ENCODE measurements at places on chromosomes 3 and 15.

- no peak for DNase-seq
Observed at GRCh38 chr15:32834156-32834555, 116.4 kb downstream of the GREM1 start.

DNA sequence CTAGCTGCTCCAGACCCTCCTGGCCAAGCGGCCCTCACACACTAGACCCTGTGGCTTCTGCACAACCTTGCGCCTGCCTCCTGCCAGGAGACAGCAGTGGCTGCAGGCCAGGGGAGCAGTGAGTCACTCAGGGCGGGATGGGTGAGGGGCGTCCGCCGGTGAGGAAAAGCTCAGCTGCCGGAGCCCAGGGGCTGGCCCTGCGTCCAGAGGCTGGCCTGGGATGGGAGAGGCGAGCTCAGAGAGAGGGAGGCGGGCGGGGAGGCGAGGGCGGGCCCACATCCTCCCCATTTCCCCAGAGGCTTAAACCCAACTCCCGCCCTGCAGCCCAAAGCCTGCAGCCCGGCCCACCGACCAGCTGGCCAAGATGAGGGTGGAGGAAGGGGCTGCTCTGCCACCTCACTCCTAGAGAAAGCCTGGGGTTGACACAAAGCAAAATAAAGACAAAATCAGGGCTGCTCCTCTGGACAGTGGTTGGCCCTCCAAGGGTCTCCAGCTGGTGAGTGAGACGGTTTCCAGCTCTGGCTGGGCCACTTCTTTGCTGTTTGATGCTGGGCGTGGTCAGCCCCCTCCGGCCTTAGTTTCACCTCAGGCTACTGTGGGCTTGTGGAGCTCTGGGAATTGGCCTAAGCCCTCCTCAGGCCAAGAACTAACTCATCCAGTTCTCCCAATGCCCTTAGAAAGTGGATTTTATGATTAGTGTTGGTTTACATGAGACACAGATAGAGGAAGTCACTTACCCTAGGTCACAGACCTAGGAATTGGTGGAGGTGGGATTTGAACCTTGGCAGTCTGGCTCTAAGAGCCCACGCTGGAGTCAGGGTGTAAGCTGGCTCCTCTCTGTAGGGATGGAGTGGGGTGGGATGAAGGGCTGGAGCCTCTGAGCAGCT, 50.6 kb downstream of the IQSEC1 start:
- no peak for DNase-seq

DNA sequence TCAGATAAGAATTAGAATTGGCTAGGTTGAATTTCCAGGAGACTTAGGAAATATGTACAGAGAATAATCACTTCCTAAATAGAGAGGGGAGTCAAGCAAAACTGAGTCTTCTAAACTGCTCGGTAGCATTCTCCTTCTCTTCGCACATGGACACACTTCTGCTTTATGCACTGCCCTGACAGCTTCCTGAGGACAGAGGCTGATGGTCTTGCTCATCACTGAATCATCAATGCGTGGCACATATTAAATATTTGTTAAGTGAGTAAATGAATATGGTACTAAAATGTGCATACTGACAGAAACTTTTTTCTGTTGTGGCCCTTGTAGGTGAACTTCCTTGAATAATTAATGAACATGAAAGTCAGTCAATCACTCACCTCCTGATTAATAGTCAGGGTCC, 315.5 kb downstream of the FHIT start:
- DNase-seq = no peak

GRCh38 chr3:42529468-42529867, 27.0 kb downstream of the VIPR1 start:
- DNase-seq = peak; percentile 65

GRCh38 chr15:22257047-22258008, 177.0 kb downstream of the OR4M2 start:
- no peak for DNase-seq

DNA sequence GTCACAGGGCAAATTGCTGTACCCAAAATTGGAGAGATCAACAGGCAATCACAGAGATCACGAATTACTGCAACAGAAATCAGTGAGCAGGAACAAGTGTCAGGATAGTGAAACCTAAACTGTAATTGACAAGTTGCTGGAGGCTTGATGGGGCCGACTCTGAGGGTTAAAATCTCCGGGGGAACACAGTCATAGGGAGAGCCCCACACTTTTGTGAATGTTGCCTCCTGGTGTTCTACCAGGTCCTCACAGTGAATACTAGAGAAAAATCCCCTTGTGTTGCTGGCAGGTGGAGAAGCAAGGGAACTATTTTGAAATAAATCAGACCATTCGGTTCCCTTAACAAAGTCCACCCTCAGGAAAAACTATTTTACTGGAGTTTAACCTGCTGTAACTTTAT, 697.5 kb upstream of the CBLB start:
- no peak for DNase-seq

DNA sequence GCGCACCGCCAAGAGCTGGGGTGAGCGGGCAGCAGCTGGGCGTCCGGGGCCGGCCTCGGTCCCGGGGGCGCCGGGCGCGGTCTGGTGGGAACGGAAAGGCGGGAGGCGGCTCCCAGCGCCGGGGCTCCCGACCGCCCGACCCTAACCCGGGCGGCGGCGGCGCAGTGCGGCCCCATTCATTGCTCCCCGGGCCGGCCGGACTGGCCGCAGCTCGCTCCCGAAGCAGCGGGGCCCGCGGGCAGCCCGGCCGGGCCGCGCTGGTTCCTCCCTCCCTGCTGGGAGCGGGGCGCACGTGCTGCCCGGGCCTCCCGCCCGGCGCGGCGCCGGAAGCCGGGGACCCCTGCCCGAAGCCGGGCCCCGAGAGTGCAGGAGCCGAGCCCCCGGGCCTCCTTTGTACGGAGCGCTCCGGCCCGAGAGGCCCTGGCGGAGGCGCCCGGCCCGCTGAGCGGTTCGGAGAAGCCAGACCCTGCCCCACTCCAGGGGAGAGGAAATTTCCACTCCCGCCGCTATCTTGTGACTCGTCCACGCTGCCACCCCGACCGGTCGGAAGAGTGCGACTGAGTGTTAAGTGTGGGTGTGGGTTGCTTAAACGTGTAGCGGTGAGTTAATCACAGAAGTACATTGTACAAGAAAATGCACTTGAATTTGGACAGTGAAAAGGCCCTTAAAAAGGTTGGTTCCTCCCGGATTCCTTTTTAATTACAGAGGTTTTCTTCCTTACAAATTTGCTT, 613 bp downstream of the ATP1B3 start:
- DNase-seq = peak; percentile 88

DNA sequence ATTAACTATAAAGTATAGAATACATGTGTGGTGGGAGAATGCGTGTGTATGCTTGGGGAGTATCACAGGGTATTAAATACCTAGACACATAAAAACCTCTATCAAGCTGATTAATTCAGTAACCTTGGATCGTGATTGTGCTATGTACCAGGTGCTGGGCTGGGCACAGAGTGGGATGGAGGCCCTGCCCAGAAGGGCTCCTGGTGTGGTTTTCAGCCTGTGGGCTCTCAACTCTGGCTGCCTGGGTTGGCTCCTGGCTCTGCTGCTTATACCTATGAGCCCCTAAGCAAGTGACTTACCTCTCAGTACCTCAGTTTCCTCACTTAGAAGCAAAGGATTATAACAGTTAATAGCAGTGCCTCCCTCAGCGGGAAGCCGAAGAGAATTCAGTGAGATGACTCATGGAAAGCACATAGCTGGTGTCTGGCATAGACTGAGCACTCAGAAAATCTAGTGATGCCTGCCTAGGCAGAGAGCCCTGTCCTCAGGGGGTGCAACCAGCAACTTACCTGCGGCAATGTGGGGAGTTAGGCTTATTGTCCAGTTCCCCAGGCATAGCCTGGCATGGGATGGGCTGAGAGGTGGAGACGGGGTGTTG, 90.6 kb upstream of the MYZAP start:
- no peak for DNase-seq

DNA sequence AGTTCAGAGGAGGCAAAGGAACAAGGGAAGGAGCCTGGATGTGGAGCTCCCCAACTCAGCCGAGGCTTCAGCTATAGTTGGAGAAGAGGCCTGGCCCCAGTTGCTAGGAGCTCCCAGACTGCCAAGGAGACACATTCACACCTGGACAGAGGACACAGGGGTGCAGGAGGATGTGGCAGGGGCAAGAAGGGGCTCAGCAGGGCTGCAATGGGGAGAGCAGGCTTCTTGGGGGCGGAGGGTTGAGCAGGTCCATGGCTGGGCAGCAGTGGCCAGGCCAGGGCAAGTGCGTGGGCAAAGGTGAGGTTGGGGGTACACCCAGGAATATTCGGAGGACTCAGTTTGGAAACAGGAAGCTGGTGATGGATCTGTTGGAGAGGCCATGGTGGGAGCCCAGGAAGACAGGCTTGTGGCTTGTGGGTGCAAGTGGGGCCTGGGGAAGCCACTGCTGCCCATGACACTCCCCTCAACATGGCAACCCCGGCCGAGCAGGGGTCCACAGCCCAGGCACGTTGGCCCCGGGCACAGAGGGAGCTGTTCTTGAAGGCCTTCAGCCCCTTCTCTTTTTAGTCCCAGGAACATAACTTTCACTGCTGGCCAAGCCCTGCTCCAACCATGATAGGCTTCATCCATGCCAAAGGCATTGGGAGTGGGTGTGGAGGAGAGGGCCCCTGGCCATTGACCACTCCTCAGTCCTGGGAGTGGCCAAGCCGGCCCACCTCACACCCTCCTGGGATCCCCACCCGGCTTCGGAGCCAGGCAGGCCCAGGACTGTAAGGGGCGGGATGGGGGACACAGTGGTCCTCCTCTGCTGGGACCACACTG, 33.3 kb downstream of the TSPAN3 start:
- DNase-seq = no peak

GRCh38 chr15:77557564-77557963, 75.1 kb downstream of the LINGO1 start:
- DNase-seq = no peak

- DNase-seq = no peak
Observed at GRCh38 chr15:88394553-88395145, 72.5 kb downstream of the MRPL46 start.

GRCh38 chr3:57946970-57947381, 61.2 kb upstream of the FLNB start:
- DNase-seq = no peak

DNA sequence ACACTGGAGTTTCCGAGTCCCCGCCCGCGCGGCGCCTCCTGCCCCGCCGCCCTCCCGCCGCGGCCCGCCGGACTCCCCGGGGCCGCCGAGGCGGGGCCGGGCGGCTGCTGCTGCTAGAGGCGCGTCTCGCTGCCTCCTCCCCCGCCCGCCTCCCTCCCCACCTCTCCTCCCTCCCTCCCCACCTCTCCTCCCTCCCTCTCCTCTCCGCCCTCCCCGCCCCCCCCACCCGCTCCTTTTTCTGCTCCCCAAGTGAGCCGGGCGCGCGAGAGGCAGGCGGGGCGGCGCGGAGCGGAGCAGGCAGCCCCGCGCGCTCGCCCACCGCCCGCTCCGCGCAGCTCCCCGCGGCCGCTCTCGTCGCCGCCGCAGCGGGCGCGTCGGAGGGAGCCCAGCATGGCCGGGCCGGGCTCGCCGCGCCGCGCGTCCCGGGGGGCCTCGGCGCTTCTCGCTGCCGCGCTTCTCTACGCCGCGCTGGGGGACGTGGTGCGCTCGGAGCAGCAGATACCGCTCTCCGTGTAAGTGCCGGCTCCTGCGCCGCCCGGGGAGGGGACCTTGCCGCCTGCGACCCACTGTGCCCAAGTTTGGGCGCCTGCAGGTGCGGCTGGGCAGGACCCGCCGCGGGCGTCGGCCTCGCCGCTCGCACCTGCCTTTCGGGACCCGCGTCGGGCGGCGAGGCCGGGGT, at the start of gene CACNA2D3:
TSS of gene CACNA2D3 (plus strand) at position 229 of the 679 bp plus-strand sequence.
- DNase-seq = peak; percentile 50

GRCh38 chr3:184387174-184387714, 7.4 kb downstream of the CHRD start:
- DNase-seq = no peak

- DNase-seq = no peak
Observed at GRCh38 chr3:192921793-192922192, 4.1 kb upstream of the MB21D2 start.

DNA sequence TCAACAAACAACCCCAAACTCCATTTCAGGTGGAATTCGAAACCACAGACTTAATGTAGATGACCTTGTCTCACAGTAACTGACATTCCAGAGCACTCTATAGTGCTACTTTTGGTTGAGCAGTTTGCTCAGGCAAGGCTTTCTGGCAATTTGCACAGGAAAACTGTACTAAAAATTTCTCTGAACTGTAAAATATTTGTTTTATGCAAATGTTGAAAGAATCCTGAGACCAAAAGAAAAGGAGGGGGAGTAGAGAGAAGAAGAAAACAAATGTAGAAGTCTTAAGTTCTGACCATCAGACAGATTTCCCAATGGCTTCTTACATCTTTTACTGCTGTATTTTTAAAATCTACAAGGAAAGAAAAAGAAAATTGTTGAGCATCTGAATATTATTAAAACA, 53.5 kb downstream of the DTWD1 start:
- DNase-seq = no peak

- no peak for DNase-seq
Observed at GRCh38 chr3:37271611-37272010, 97.2 kb upstream of the LRRFIP2 start.

DNA sequence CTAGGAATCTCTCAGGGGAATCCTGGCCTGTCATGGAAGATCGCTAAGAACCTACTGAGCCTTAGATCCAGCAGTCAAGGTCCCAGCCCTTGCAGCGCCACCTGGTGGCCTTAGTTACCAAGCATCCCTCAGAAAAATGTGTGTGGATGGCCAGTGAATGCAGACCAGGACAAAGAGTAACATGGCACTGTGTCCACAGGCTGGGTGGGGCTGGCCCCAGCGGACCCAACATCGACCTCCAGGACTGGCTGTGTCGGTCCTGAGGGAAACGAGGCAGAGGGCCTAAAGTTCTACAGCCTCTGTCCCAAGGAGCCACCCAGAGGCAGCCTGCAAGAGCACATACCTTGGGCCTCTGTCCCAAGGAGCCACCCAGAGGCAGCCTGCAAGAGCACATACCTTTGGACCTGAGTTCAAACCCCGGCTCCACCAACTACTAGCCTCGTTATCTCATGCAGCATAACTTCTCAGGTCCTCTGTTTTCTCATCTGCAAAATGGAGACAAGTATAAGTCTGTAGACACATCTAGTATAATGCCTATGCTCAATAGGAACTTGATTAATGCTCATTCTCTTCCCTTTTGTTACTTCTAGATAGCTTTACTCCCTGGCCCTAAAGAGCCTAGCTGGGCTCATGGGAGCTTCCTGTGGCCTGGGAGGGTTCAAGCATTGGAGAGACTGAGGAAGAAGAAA, 57.5 kb upstream of the HERC1 start:
- peak; percentile 92 for DNase-seq

DNA sequence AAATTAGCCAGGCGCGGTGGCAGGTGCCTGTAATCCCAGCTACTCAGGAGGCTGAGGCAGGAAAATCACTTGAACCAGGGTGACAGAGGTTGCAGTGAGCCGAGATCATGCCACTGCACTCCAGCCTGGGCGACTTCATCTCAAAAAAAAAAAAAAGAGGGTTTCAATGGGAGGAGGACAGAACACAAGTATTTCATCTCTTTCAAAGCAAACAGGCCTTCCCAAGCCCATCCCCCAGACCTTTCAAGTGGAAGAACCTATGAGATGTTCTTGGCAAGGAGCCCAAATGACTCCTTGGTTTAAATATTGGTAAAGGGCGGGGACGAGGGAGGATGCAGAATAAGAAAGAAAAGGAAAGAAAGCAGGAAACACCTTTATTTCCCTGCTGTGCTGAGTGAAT, 62.2 kb upstream of the MCF2L2 start:
- peak; percentile 68 for DNase-seq
